ENCODE measurements at places on chromosomes 5 and 9.

DNA sequence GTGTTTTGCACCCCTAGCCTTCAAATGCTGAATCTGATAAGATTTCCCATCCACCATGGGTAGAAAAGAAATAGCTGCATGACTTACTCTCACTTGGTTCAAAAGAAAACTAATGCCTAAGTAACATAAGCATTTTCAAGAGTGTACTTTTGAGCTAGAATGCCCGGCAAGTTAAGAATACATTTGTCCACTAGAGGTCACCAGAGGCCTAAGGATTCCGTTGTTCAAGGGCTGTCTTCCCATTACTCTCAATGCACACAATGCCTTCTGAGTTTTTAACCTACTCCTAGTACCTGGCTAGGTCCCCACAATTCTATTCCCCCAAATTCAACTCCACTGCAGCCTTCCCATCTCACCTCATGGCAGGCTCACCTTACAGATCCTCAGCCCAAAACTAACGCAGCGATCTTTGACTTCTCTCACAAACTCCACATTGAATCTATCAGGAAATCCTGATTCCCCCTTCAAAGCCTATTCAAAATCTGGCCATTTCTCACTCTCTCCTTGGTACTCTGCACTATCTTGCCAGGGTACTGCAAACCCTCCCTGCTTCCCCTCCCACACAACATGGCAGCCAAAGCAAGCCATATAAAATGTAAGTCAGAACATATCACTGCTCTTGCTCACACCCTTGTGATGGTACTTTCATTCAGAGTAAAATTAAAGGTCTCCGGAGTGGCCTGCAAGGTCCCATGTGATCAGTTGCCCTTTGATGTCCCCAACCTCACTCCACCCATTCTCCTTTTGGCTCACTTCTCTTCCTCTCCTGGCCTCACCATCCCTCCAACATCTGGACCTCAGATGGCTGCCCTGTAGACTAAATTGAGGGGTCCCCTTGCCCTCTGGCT is 13.4 kb downstream of the OXCT1 start:
- peak; percentile 63 for DNase-seq

DNA sequence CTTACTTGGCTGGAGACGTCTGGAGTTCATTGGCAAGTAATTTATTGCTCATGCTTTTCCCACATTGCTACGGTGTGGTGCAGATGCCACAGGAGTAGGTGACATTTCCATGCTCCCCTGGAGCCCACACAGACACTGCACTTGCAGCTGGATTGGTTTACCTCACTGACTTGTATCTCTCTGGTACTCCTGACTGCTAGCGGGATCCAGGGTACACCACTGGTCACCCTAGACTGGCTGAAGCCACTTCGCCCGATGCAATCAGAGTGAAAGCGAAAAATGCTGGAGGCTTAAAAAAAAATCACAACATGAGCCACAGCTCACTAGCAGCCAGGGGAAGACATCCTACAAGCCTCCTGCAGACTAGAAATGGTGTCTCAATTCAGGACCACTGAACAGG is 32.6 kb upstream of the SLIT3 start:
- DNase-seq = no peak

GRCh38 chr5:131195696-131196095 is 25.0 kb downstream of the LYRM7 start:
- DNase-seq = no peak

GRCh38 chr5:6704361-6704851 is 8.8 kb upstream of the TENT4A start:
- DNase-seq = peak; percentile 34

GRCh38 chr9:135020481-135021392 is 66.7 kb upstream of the OLFM1 start:
- no peak for DNase-seq

GRCh38 chr9:93668261-93668871 is 92.0 kb downstream of the PHF2 start:
- DNase-seq = peak; percentile 40

DNA sequence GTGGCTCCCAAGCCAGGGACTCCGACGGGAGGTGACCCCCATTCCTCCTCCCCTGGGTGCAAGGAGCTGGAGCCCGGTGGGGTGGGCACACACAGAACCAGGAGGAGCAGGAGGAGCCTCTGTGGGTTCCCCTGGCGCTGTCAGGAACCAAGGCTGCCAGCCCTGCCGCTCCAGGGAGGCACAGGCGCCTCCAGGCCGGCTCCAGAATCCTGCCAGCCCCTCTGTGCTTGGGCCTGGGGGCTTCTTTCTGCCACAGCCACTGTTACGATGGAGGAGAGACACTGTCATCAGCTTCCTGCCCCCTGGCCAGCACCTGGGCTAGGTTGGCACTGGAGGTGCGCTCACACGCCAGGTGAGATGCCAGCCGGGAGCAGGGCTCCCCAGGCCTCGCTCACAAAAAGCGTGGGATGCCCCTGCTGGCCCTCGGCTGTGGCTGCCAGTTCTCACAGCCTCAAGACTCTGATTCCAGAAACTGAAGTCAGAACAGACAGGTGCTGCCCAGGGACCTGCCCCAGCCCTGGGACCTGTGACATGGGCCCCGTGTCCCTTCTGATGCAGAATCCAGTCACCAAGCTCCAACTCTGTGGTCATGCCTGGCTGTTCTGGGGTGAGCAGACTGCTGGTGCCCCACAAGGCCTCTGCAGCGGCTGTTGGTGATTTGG is 37.4 kb upstream of the UBAC1 start:
- no peak for DNase-seq

- no peak for DNase-seq
These were observed 4.5 kb upstream of the GPSM1 start for GRCh38 chr9:136322756-136323330.

- peak; percentile 48 for DNase-seq
These were observed 8.3 kb upstream of the ENC1 start for GRCh38 chr5:74648835-74649293.

- no peak for DNase-seq
These were observed 198.1 kb downstream of the DAB2IP start for GRCh38 chr9:121849554-121849953.

GRCh38 chr5:71932131-71932654 is 175.1 kb upstream of the MAP1B start:
- DNase-seq = no peak

- DNase-seq = no peak
These were observed 35.3 kb downstream of the ERBIN start for GRCh38 chr5:65961633-65962032.

- DNase-seq = peak; percentile 93
These were observed 940.7 kb downstream of the CDH18 start for GRCh38 chr5:19047277-19047676.

DNA sequence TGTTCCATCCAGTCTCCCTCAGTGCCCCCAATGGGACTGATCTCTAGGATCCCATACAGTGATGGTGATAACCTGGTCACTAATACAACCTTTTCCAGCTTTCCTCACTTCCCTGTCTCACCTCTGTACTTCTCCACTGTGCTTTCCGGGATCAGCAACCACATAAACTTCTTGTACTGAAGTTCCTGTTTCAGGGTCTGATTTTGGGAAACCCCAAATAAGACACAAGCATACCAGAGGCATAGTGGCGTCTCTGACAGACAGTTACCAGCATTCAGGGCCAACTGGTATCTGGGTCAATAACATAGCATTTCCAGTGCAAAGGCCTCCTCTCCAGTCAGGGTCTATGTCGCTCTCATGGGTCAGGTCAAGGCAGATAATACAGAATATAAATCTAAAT is 64.3 kb downstream of the GLDC start:
- no peak for DNase-seq

DNA sequence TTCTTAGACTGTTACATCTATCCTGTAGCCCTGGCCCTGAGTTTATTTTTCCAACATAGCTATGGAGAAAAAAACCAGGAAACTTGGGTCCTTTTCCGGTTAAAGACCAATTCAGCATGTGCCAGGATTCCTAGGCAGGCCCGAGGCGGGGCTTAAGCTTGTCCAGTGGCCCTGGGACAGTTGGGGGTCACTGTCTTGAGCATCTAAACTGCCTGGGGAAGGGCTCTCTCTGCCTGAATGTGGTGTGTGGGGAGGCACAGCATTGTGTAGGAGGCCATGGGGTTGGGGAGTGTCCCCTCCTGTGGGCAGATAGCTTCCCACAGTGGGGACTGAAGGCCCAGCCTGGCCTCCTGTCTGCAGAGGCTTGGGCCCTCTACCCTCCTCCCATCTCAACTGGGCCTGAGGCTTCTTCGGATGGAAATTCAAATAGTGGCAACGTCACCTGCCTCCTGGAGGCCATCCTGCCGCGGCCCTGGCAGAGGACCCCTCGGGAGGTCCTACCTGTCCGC is 88.8 kb downstream of the PHF2 start:
- DNase-seq = no peak

GRCh38 chr5:149581192-149581861 is at the start of gene ARHGEF37:
ARHGEF37 (plus strand) TSS chr5:149581498; CDS start chr5:149597770, 16,272 bp downstream.
- DNase-seq = peak; percentile 53

GRCh38 chr5:173869316-173869715 is 18.8 kb upstream of the CPEB4 start:
- DNase-seq = no peak

- DNase-seq = no peak
These were observed 65.8 kb downstream of the SEMA4D start for GRCh38 chr9:89431930-89432725.

GRCh38 chr5:179773686-179774040 is 20.1 kb upstream of the LTC4S start:
- no peak for DNase-seq

- no peak for DNase-seq
These were observed 5.6 kb upstream of the SEC24A start for GRCh38 chr5:134642931-134643530.

DNA sequence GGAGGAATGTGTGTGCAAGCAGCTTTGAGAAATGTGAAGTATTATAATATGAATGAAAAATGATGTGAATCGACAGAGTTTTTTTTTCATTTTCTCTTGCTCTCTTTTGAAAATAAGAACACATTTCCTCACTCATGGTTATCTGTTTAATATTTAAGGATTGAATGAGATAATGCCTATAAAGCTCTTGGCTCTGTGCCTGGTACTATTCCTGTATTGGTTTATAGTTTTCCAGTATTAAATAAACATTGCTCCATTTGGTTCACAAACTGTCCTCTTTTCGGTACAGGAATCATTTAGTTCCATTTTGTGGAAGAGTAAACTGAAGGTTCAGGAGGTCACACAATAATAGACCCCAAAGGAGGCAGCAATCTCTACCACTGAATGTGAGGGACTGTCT is 1185.5 kb upstream of the WWC1 start:
- no peak for DNase-seq

DNA sequence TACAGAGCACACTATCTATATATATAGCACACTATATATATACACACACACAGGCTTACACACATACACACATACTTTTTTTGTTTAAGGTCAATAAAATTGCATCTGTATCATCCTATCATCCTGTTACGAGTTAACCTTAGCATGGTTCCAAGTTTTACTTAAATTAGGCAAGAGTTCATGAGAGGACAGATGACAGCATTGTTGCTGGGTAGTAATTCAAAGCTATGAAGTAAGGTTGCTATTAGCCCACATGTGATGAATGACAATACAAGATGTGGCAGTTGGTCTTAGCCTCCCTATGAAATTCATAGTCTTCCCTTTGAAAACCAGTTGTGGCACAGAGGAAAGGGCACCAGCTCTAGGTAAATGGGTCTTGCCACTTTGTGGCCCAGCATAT is 438.1 kb downstream of the ACTL7B start:
- no peak for DNase-seq

GRCh38 chr5:7664208-7664607 is 186.7 kb downstream of the CFAP90 start:
- no peak for DNase-seq

DNA sequence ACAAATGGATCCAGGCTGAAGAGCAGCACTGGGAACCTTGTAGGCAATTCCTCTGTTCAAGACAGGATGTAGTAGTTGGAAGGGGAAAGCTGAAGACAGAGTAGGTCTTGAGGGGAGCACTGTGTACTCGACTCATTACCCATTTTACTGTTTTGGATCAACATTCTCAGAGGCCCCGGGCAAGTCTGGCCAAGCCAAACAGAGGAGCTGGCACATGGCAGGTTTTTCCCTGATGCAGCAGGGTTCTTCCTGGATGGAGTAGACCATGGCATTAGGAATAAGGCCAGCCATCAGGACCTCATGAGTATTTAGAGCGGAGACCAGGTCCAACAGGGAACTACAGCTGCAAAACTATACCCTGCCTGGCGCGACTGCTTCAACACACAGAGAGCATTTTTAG is 4.4 kb downstream of the SVEP1 start:
- DNase-seq = no peak

All from ELF-1 (cell line).